ENCODE measurements at places on chromosomes 16 and 17.

DNA sequence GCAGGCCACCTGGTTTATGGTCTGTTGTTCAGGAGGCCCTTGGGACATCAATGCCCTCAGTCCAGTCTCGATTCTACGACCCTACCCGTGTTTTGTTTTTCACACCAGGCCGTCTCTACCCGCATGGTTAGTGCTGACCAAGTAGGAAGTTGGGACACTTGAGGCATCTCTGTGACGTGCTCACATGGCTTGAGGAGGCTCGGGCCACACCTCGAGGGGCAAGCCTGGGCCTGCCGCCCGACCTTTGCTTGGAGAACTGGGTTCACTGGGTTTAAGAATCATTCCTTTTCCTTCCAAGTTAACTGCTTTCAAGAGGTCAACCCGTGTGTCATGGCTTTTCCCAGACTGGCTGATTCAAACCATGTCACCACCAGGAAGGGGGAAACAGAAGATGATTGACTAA lies 86.8 kb downstream of the CMIP start:
- DNase-seq: no peak

DNA sequence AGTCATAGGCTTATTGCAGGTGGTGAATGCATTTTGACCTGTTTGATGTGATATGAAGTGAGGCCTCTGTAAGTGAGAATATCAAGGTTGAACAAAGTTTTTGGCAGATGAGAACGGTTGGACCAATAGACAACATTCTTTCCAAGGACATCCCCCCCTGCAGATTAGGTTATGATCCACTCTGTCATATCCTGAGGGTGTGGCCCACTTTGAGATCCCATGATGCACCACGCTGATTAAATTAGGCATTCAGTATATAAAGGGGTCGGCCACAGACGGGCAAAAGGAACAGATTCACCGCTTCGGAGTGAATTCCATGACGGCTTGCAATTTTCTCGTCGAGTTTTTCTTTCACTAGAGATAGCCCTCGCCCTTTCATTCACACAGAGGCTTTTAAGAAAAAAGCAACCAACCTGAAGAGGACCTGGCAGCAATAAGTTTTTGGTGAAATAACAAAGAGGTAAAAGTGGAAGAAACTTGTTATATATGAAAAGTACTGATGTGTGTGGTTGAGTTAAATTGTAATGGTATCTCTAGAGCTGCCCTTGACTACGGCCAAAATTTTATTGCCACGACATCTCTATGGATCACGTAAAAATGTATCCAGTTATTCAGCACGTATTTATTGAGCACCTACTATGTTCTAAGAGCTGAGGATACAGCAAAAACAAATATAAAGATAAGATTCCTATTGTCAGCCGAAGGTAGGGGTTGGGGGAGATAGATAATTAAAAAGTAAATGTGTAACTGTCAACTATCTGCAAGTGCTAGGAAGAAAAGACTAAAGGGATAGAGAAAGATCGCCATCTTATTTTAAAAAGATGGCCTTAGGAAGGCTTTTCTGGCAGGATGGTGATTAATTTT lies 1.7 kb upstream of the RBBP6 start:
- no peak for DNase-seq

- DNase-seq: no peak
These were observed 1339.3 kb upstream of the GOT2 start for GRCh38 chr16:60073376-60073775.

DNA sequence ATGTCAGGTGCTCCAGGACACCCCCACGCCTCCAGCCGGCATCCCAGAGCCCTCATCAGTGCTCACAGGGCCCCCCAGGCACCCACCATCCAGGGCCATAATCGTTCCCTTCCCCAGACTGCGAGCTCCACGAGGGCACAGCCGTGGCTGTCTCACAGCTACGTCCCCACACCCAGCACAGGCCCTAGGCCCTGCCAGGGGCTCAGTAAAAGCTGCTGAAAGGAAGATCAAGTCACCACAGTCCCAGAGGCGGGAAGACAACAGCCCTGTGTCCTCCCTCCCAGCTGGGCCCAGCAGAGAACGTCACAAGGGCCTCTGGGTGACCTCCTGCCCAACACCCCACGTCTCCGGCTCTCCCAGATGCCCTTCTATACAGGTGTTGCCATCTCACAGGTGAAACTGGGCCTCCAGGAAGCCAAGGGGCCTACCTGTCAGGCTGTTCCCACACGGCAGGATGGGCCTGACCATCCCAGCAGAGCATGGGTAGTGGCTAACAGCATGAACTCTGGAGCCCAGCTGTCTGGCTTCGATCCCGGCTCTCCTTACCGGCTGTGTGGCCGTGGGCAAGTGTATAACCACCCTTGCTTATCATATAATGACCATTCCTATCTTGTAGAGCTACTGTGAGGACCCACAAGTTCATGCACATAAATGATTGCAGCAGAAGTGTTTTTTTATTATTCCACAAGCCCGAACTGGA lies 17.9 kb downstream of the ARL2BP start:
- DNase-seq: no peak

GRCh38 chr17:49600949-49601348 lies 25.3 kb downstream of the NXPH3 start:
- no peak for DNase-seq

- peak; percentile 57 for DNase-seq
These were observed 20.0 kb downstream of the TRAF4 start for GRCh38 chr17:28763804-28764266.

DNA sequence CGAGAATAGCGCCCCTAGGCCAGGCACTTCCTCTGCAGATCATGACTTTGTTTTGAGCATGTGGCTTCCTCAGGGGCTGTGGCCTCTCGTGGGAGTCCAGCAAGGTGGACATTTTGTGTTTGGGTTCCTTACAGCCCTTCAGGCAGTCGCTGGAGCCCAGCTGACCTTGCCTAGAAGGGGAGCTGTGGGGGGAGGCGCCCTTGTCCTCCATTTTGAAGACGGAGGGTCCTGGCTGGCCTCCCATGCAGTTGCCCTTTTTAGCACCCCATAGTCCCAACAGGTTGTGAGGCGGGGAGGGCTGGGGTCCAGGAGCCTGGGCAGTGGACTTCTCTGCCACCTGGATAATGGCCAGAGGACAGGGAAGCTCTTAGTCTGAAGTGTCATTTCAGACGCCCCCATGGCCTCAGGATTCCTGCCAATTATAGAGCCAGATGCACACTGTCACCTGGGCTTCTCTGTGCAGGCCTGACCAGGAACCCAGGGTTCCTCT lies 1.4 kb downstream of the SOST start:
- DNase-seq: no peak

GRCh38 chr17:72510351-72511016 lies 389.7 kb downstream of the SOX9 start:
- no peak for DNase-seq

- DNase-seq: no peak
These were observed 882 bp upstream of the ATP6V0C start for GRCh38 chr16:2512735-2513404.

- DNase-seq: no peak
These were observed 84.4 kb upstream of the CHMP6 start for GRCh38 chr17:80907281-80907680.

DNA sequence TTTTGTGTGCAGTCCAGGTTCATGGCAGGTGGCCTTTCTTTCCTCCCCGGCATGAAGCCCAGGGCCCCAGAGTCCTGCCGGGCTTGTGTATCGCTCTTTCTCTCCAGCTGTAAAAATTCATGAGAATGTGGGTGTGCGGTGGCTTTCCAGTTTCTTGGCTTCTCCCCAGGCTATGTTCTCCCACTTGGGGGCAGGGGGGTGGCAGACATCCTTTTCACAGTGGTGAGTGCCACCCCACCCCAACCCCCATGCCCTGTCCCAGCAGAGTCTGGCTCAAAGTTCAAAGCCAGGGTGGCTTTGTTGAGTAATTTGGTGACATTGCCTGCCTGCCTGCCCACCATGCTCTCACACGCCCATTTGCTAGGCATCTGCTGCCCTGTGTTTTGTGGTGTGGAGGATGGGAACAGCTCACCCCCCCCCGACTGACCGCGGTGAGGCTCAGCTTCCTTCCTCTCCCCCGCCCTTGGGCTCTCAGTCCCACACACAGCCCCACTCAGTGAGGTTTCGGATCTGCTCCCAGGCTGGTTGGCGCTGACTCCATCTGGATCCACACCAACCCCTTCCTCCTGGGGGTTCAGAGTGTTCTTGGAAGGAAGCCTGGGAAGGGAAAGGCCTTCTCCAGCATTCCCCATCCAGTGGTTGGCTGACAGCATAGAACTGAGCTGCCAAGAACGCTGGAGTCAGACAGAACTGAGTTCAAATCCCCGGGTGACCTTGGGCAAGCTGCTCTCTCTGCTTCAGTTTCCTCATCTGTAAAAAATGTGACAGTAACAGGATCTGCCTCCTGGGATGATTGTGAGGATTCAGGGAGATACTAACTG lies 36.0 kb downstream of the CHD9 start:
- DNase-seq: peak; percentile 99

- DNase-seq: no peak
These were observed 67.3 kb downstream of the MYH10 start for GRCh38 chr17:8563024-8563776.

DNA sequence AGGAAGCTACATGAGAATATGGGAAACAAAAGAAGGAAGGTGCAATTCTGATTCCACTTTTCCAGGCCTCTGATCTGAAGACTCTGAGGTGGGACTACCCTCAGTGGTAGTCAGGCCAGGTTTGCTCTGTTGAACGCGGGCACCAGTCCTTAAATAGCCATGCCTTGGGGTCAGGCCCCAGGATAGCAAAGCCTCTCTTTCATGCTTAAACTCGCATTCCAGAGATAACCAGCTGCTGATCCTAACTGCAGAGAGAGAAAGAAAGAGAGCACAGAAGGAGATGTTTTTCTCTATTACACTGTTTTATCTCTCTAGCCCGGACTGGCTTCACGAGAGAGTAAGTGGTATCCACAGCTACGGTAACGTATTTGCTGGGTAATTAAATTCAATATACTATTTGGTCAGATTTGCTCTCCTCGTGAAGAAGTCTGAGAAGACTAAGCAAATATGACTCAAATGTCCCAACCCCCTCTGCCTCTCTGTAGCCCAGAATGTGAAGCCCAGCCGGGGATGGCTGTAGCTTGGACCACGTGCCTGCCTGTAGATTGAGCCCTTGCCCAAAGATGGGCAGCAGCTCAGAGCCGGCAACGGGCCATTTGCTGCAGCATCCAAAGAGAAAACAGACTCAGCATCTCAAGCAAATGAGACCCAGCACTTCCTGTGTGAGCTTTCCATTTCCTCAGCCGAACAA lies 122.2 kb downstream of the SMG6 start:
- peak; percentile 81 for DNase-seq

GRCh38 chr16:79628988-79629387 lies 28.5 kb upstream of the MAF start:
- DNase-seq: no peak

DNA sequence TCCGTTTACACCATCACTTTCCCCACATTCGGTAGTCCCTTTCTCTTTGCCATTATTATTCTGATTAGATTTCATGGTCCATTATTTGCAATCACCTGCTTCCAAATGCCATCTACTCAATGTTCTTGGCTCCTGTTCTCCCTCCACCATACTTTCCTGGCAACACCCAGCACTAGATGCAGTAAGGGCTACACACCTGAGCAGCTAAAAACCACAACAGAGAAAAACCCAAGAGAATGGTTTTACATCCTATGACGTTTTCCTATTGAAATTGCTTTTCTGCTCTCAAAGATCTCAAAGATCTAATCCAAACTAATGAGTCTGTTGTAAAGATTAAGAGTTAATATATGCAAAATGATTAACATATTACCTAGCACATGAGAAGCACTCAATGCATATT lies 441.3 kb downstream of the SHISA9 start:
- no peak for DNase-seq

DNA sequence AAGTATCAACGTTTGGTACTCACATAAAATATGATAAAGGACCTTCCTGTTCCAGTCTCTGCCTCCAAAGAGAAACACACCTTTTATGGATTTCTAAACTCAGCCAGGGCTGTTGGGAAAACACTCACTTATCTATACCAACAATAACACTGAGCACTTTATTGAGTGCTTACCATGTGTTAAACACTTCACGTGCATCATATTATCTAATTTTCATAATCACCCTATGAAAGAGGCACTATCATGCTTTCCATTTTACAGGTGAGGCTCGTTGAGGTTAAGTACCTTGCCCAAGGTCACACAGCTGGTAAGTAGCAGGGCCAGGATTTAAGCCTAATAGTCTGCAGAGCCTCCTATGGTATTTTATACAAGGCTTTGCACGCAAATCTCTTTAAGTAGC lies 251.5 kb upstream of the SOX9 start:
- no peak for DNase-seq

GRCh38 chr16:77068402-77068801 lies 122.6 kb upstream of the MON1B start:
- no peak for DNase-seq

DNA sequence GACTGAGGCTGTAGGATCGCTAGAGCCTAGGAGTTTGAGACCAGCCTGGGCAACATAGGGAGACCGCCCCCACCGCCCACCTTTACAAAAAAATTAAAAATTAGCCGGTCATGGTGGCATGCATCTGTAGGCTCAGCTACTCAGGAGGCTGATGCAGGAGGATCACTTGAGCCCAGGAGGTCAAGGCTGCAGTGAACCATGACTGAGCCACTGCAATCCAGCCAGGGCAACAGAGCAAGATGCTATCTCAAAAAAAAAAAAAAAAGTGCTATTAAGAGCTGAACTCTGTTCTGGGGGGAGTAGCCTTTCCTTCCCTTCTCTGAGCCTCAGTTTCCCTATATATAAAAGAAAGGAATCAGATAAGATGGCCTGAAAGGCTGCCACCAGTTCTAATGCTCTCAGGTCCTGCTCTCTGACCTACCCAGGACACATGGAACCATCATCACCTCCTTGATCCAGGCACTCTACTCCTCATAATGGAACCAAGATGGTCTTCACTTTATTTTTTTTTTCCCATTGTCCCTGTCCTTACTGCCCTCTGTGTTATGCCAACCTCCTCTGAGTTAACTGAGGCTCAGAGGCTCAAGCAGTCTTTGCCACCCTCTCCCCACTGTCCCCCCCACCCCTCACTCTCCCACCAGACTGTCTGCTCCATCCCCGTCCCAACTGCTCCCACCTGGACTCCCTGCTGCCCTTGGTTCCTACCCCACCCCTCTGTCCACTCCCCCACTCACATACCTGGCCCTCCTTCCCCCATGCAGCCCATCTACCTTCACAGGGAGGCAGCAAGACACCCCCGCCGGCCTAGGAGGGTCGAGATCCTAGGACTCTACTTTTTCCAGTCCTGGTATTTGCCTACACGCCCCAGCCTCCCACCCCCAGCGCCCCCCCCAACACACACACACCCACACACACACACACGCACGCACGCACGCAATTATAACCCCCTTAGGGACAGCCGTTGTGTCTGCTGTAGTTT lies 23.8 kb upstream of the EIF1 start:
- DNase-seq: no peak

DNA sequence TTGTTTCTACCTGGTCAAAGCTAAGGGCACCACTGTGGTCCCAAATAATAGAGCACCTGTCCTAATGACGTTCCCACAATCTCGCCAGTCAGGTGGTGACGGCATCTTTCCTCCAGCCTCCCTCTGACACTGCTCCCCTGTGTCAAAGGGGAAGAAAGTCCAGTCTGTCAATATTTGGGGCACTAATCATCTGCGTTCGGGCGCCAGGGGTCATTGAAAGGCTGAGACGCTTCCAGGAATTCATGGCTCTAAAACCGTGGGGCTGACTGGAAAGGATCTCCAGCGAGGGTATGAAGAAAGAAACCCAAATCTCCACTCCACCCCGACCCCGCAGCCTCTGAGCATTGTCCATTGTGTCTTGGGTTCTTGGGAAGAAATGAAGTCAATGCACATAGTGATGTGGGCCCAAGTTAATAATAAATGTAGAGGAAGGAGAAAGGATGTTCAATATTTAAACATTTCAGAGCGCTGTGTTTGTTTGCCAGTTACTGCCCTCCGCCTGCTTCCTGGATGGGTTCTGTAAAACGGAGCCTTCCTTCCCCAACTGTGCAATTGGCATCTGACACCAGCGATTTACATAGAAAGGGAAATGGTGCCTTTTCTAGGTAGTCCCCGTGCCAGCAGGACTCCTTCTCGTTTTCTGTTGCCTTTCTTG lies 103.2 kb downstream of the SOCS1 start:
- DNase-seq: no peak

Data from fibroblast of skin of left quadriceps (primary cell).